A549 treated with Hydrocortisone at 1 μM for 4 hours (cell line): ENCODE measurements at places on chromosomes 5 and 9. TPM values are rescaled to one million over a fixed set of nuclear protein-coding genes. Genes with fewer than 3 reads are reported as not detected.

RNF183 gene
- not detected in 5 replicates for total RNA-seq

TLR4 gene
- total RNA-seq = 0.09 to 0.15 TPM (median 0.14 TPM) in 5 replicates

SLC6A18 gene
- not detected in 5 replicates for total RNA-seq

SPATA31E1 gene
- 0.02 TPM in 1 of 5 replicates, not detected in the others for total RNA-seq

PHAX gene
- 45.8 to 70.0 TPM (median 46.9 TPM) in 5 replicates for total RNA-seq

PCDHA9 gene
- total RNA-seq = not detected in 5 replicates

CRHBP gene
- 0.16 to 0.38 TPM (median 0.32 TPM) in 3 of 5 replicates, not detected in the others for total RNA-seq

LMAN2 gene
- 185 to 298 TPM (median 190 TPM) in 5 replicates for total RNA-seq

CCL27 gene
- total RNA-seq = 0.28 to 0.30 TPM in 2 of 5 replicates, not detected in the others

PCDHB13 gene
- 0.06 to 0.09 TPM (median 0.09 TPM) in 4 of 5 replicates, not detected in the other for total RNA-seq

PNPLA7 gene
- 0.54 to 0.80 TPM (median 0.71 TPM) in 5 replicates for total RNA-seq

NIPAL4 gene
- 9.7 to 14.3 TPM (median 11.1 TPM) in 5 replicates for total RNA-seq

RASGRF2 gene
- total RNA-seq = 1.2 to 1.6 TPM (median 1.4 TPM) in 5 replicates

LARP1 gene
- total RNA-seq = 111 to 171 TPM (median 128 TPM) in 5 replicates

PLAC8L1 gene
- 0.20 to 0.40 TPM (median 0.22 TPM) in 5 replicates for total RNA-seq

MOB3B gene
- 8.7 to 14.4 TPM (median 10.6 TPM) in 5 replicates for total RNA-seq

GNAQ gene
- total RNA-seq = 11.9 to 20.0 TPM (median 16.5 TPM) in 5 replicates

EGFL7 gene
- 35.0 to 59.2 TPM (median 54.3 TPM) in 5 replicates for total RNA-seq

TERT gene
- 2.2 to 2.7 TPM (median 2.5 TPM) in 5 replicates for total RNA-seq

HTR1A gene
- total RNA-seq = not detected in 5 replicates

FOXI1 gene
- not detected in 5 replicates for total RNA-seq

DAB2IP gene
- 9.3 to 12.9 TPM (median 12.4 TPM) in 5 replicates for total RNA-seq

MAP3K1 gene
- 1.3 to 2.1 TPM (median 1.5 TPM) in 5 replicates for total RNA-seq

NDUFA8 gene
- 105 to 126 TPM (median 117 TPM) in 5 replicates for total RNA-seq

PCA3 gene
- total RNA-seq = not detected in 5 replicates

ZMYND19 gene
- 43.0 to 64.5 TPM (median 56.9 TPM) in 5 replicates for total RNA-seq

CD72 gene
- 0.11 to 0.20 TPM (median 0.15 TPM) in 4 of 5 replicates, not detected in the other for total RNA-seq

PCDHB9 gene
- 0.03 TPM in 1 of 5 replicates, not detected in the others for total RNA-seq

TPRN gene
- 9.2 to 11.6 TPM (median 10.2 TPM) in 5 replicates for total RNA-seq

PIP5K1B gene
- not detected in 5 replicates for total RNA-seq

FABP6 gene
- total RNA-seq = 0.53 to 1.6 TPM (median 0.91 TPM) in 5 replicates
